ENCODE measurements at places on chromosomes 3 and 15.

- DNase-seq: no peak
Observed at GRCh38 chr15:65532738-65533051, 2.4 kb downstream of the HACD3 start.

DNA sequence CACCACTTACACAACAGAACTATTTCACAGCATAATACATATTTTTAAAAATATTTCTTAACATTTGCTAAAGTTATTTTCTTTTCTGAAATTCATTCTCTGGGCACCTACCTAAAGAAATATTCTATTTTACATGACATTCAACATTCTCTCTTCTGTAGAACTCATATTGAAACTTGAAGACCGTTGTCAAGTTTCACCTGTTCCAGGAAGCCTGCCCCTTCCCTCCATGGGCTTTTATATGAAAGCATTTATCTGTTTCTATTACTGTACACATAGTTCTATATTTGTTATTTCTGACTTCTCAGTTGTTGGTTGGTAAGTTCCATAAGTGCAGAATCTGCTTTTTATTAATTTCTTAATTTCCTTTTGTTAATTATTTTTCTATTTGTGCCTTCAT is 204.3 kb upstream of the ALCAM start:
- no peak for DNase-seq

GRCh38 chr3:188320757-188321156 is 166.8 kb downstream of the LPP start:
- no peak for DNase-seq

DNA sequence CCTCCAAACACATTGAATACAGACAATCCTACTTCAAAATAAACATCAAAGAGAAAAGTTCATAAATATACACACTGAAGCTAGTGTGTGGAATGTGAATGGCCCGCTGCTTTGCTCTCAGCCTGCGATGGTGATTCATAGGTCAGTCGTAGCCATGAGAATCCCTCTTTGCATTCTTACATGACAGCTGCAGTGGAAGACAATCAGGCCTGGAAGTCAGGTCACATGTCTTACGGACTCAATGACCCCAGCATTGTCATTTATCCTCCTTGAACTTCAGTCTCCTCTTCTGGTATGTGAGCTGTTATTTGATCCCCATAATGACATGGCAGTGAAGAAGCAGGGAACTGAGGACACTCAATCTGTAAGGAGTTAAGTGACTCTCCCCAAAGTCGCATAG is 217.8 kb upstream of the EOMES start:
- no peak for DNase-seq

GRCh38 chr15:31486906-31487695 is 160.5 kb downstream of the KLF13 start:
- no peak for DNase-seq

DNA sequence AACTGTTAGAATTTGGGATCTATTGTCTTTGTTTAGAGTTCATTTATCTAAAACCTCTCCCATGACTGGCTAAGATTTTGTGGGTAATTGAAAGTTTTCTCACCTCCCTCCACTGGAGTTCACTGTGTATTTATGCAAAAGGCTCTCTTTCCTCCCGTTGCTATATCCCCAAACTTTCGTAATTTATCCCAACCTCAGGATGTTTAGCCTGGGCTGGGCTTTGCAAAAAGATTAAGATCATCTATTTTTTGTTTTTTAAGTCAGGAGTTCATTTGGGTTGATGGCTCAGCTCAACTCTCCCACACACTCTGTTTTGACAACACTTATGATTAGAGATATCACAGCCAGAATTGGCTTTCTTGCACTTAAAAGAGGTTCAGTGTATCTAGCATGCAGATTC is 27.0 kb downstream of the SUCNR1 start:
- no peak for DNase-seq

- no peak for DNase-seq
Observed at GRCh38 chr3:111831840-111832239, 27.2 kb upstream of the PHLDB2 start.

GRCh38 chr3:42195879-42196330 is 70.1 kb downstream of the CCK start:
- DNase-seq: no peak

GRCh38 chr3:180382638-180383180 is 219.3 kb upstream of the TTC14 start:
- no peak for DNase-seq

GRCh38 chr15:49083401-49084284 is 37.4 kb upstream of the SECISBP2L start:
- DNase-seq: no peak

DNA sequence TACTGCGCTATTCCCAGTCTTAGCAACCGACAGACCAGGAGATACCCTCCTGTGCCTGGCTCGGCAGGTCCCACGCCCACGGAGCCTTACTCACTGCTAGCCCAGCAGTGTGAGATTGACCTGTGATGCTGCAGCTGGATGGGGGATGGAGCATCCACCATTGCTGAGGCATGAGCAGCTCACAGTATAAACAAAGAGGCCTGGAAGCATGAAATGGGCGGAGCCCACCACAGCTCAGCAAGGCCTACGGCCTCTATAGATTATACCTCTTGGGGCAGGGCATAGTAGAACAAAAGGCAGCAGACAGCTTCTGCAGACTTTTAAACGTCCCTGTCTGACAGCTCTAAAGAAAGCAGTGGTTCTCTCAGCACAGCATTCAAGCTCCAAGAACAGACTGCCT is 160.3 kb downstream of the ANXA2 start:
- DNase-seq: no peak

DNA sequence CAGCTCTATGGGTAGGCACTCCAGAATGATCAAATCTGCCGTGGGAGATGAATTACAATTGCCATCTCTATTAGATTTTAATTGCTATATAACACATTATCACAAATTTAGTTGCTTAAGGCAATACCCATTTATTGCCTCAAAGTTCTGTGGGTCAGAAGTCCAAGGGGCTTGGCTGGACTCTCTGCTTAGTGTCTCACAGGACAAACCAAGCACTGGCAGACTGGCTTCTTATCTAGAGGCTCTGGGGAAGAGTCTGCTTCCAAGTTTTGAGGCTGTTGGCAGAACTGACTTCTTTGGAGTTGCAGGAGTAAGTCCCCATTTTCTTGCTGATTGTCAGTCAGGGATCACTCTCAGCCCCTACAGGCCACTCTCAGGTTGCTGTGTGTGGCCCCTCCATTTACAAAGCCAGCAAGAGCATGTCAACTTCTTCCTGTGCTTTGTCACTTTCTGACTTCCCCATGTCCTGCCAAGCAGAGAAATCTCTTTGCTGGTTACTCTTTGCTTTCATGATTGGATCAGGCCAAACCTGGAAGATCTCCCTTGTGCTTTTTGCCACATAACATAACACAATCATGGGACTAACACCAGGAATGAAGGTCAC is 93.5 kb upstream of the PRICKLE2 start:
- no peak for DNase-seq

DNA sequence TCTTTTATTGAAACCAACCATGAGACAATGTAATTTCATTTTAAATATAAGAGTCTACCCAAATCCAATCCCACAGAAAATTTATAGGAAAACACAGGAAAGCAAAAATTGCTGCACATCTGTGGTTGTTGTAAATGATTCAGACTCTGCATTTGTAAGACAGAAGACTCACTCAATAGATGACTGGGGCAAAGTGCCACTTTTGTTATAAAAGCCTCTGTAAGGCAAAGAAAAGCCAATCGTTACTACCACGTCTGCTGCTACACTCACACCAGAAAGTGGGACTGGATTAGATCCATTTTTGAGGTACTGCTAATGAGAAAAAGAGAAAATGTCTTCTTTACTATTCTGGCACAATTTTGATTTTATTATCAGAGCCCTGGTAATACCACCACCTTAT is 74.9 kb downstream of the SEMA6D start:
- no peak for DNase-seq

DNA sequence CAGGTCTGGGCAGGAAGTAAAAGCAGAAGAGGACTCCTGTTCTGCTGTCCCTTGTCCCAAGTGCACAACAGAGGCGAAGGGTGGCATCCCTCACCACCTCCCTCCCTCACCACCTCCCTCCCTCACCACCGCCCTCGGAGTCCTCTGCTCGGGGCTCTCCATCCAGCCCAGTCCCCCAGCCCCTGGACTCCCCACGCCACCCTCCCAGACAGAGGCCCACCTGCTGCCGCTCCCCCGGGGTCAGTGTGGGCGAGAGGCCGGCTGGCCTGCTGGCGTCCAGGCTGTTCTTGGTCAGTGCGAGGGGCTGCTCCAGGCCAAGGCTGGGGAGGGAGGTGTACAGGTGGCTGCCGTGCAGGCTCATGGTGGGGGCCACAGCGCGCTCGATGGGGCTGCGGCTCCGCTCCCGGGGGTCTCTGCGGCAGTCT is 79.1 kb downstream of the VGLL4 start:
- DNase-seq: no peak

GRCh38 chr3:50365080-50365841 is 5.9 kb upstream of the TMEM115 start:
- DNase-seq: peak; percentile 87

- DNase-seq: no peak
Observed at GRCh38 chr3:129195731-129196256, 12.1 kb upstream of the CNBP start.

- no peak for DNase-seq
Observed at GRCh38 chr3:104447681-104448080, 919.0 kb upstream of the ALCAM start.

DNA sequence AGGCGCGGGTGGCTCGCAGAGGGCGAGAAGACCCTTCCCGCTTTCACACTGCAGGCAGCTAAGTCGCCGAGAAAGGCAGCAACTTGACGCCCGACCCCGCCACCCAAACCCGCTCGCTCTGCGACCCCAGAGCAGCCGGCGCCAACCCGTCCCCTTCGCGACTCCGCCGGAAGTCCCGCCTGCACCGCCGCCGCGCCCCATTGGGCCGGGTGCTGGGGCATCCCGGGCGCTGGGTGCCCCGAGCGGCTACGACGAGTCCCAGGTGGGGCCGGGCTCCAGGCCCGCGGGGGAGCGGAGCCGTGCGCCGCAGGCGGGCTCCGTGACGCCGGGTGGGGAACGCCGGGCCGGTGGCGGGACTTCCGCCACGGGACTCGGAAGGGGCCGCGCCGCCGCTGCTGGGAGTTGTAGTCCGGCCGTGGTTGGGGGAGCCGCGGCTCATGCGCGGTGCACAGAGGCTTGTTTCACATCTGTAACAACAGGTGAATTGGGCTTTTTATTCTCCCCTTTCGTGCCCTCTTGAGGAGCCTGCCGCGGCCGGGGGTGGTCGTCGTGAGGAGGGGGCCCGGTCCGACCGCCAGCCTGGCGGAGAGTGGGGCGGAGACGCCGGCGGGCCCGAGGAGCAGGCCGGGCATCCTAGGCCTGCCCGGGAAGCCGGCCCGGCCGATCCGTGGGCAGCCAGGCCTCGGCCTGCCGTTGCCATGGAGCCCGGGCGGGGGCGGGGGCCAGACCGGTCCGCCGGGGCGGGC is at the start of gene DHX30:
Gene DHX30 (plus strand): TSS at position 405 of the 746 bp plus-strand sequence. CDS start 7,546 bp downstream, outside the sequence.
- DNase-seq: peak; percentile 71

- no peak for DNase-seq
Observed at GRCh38 chr15:82081914-82082762, 36.3 kb upstream of the MEX3B start.

DNA sequence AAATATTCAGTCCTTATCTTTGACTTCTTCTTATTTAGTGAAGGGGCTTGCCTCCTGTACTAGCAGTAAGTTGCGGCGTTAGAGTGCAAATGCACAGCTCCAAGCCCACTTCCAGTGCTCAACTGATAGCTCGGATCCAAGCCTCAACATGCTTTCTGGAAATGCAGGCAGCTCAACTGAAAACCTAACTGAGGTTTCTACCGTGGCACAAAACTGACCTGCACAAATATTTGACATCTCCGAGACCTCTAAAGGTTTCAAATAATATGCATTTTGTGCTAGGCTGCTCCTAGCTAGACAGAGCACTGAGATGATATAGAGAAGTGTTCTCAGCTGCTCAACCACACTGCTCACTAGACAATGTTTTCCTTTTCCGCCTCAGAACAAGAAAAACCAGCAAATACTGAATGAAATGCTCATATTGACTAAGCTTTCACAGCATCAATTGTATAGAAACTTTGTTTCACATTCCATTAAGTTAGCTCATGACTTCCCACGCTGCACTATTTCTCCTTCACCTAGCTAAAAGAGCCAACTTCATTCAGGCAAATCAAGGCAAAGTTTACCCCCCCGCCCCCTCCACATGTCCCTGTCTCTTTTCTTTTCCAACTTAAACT is 822 bp downstream of the ZNF385D start:
- DNase-seq: no peak

DNA sequence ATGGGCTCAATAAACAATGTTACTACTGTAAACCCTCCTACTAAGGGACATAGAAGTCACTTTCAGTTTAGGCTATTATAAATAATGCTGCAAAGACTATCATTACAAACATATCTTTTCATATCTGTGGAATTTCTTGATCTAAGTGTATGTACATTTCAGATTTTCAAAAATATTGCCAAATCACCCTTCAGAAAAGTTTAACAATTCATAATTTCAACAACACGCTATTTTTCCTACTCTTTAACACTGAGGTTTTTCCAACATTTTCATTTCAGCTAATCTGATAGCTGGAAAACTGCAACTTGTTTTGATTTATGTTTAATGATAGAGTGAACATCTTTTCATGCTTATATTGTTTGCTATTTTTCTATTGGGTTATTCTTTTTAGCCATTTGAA is 69.0 kb downstream of the ALDH1A2 start:
- no peak for DNase-seq

DNA sequence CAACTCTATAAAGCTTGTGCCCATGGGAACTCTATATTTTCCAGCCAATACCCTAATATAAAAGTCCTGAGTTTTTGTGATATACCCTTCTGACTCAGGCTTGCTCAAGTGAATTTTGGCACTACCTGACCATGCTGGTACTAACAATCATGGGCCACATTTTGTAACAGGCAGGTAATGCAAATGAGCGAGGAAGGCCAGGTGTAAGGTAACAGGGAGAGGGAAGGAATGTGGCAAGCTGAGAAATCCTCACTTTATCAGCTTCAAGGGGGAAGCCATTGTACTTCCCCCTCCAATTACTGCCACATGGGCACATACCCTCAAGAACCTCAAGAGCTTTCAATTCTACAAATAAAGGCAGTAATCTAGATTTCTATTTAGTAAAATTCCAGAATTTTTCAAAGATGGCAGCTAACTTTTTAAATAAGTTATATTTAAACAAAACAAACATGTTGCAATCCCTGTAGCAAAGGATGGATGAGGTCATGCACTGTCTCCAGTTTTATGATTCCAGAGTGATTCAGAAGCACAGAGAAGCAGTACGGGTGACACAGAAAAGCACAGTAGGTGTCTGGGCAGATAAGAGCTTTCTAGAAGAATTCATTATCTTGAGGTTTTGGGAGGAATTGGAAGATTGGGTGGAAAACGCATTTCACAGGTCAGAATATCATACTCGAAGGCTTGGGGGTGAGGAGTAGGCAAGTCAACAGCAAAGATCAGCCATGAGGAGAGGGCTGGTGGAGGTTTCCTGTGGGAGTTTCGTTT is 87.6 kb downstream of the FOXP1 start:
- no peak for DNase-seq

DNA sequence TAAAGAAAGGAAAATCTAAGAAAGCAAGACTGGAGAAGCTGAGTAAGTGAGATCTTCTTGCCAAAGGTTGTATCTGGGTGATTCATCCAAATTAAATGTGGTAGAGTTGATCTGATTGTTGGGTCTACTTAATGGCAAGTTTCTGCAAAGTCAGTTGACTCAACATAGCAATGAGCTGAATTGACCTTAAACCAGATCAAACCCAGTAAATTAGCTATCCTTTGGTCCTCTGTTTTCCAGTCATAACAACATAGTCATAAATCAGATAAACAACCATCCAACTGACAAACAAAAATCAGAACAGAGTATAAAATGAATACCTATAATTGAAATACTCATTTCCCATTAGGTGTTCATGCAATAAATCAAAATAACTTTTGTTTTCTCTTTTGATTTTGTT is 142.6 kb upstream of the CFAP20DC start:
- DNase-seq: no peak

GRCh38 chr3:58484722-58485069 is 7.2 kb upstream of the KCTD6 start:
- no peak for DNase-seq
